A549 treated with RU486 at 1 μM for 4 hours (cell line): ENCODE measurements at places on chromosomes 7 and 10. TPM values are rescaled to one million over a fixed set of nuclear protein-coding genes. Genes with fewer than 3 reads are reported as not detected.

Gene EN2
- total RNA-seq = 0.62 to 1.0 TPM (median 0.94 TPM) in 5 replicates

Gene GPR37
- total RNA-seq = 0.53 to 0.79 TPM (median 0.72 TPM) in 5 replicates

Gene GSTO2
- total RNA-seq = 1.7 to 3.7 TPM (median 2.1 TPM) in 5 replicates

Gene TEX47
- total RNA-seq = not detected in 5 replicates

Gene TMEM196
- total RNA-seq = not detected in 5 replicates

Gene HMX2
- 0.10 to 0.22 TPM (median 0.15 TPM) in 3 of 5 replicates, not detected in the others for total RNA-seq

Gene HDAC9
- total RNA-seq = 0.15 to 0.38 TPM (median 0.22 TPM) in 5 replicates

Gene EGR2
- 0.29 to 0.75 TPM (median 0.38 TPM) in 5 replicates for total RNA-seq

Gene SLC16A12
- total RNA-seq = 0.05 TPM in 1 of 5 replicates, not detected in the others

Gene TAS2R41
- total RNA-seq = not detected in 5 replicates

Gene COL17A1
- 2.0 to 2.8 TPM (median 2.3 TPM) in 5 replicates for total RNA-seq

Gene TAS2R4
- total RNA-seq = 0.09 to 0.27 TPM (median 0.15 TPM) in 5 replicates

Gene NXPH1
- not detected in 5 replicates for total RNA-seq

Gene WAC
- 51.6 to 79.6 TPM (median 74.0 TPM) in 5 replicates for total RNA-seq

Gene MNX1
- total RNA-seq = 4.0 to 6.6 TPM (median 6.3 TPM) in 5 replicates

Gene ENTPD1
- 0.09 to 0.12 TPM in 2 of 5 replicates, not detected in the others for total RNA-seq

Gene GHRHR
- total RNA-seq = 0.29 TPM in 1 of 5 replicates, not detected in the others

Gene SH2D4B
- not detected in 5 replicates for total RNA-seq

Gene SEPTIN7
- total RNA-seq = 131 to 245 TPM (median 212 TPM) in 5 replicates

Gene LBX1
- total RNA-seq = not detected in 5 replicates

Gene CPEB3
- total RNA-seq = 0.16 to 0.37 TPM (median 0.34 TPM) in 5 replicates

Gene CALML5
- total RNA-seq = not detected in 5 replicates

Gene SDK1
- 0.31 to 0.74 TPM (median 0.37 TPM) in 5 replicates for total RNA-seq

Gene AGR2
- total RNA-seq = 94.2 to 178 TPM (median 155 TPM) in 5 replicates

Gene HOXA5
- total RNA-seq = 2.8 to 7.5 TPM (median 6.6 TPM) in 5 replicates

Gene OR2A42
- not detected in 5 replicates for total RNA-seq

Gene ZNF746
- total RNA-seq = 13.8 to 20.1 TPM (median 17.5 TPM) in 5 replicates
